Pulmonary artery endothelial cell (primary cell): ENCODE measurements at places on chromosomes 12 and 14.

- DNase-seq = no peak
Measured at GRCh38 chr12:124737772-124738635, 125.7 kb downstream of the SCARB1 start.

- no peak for DNase-seq
Measured at GRCh38 chr14:97029800-97030199, 232.6 kb downstream of the VRK1 start.

DNA sequence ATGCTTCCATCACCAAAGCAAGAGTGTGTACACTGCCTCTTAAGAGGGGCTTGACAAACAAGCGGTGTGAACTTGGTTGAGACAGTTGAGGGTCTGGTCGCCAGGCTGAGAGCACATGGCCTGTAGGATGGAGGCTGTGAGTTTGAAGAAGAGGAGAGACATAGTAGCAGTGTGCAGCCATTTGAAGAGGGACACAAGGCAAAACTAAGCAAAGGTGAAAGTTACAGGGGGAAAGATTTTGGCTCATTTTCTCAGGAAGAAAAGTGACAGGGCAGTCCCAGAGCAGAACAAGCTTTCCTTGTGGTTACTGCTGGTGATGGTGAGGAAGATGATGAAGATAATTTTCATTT lies 11.3 kb upstream of the C12orf76 start:
- no peak for DNase-seq

- no peak for DNase-seq
Measured at GRCh38 chr12:34394211-34395055, 372.1 kb downstream of the ALG10 start.

DNA sequence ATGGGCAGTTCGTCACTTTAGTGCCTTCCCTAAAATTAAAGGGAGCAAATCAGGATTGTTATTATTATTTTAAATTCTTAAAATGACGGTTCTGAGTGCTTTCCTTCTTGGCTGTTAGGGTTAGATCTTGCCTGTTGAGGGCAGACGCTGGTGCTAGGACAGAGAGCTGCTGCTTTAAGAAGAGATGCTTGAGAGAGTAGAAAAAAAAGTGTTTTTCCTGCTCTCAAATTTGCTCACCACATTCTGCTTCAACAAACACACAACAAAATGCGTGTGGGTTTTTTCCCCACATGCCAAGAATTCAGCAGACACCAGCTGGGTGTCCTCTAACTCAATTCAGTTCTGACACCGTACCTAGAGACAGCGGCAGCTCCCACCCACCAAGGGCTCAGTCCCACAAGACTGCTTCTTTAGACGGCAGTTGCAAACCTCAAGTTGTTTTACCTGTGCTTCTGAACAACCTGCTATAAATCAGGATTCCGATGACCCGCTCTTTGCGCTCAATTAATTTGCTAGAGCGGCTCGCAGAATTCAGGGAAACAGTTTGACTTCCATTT lies 75.8 kb upstream of the RIN3 start:
- no peak for DNase-seq

- DNase-seq = no peak
Measured at GRCh38 chr14:77648520-77649200, 32.2 kb upstream of the SPTLC2 start.

GRCh38 chr12:2844786-2845185 lies 10.0 kb upstream of the NRIP2 start:
- no peak for DNase-seq

DNA sequence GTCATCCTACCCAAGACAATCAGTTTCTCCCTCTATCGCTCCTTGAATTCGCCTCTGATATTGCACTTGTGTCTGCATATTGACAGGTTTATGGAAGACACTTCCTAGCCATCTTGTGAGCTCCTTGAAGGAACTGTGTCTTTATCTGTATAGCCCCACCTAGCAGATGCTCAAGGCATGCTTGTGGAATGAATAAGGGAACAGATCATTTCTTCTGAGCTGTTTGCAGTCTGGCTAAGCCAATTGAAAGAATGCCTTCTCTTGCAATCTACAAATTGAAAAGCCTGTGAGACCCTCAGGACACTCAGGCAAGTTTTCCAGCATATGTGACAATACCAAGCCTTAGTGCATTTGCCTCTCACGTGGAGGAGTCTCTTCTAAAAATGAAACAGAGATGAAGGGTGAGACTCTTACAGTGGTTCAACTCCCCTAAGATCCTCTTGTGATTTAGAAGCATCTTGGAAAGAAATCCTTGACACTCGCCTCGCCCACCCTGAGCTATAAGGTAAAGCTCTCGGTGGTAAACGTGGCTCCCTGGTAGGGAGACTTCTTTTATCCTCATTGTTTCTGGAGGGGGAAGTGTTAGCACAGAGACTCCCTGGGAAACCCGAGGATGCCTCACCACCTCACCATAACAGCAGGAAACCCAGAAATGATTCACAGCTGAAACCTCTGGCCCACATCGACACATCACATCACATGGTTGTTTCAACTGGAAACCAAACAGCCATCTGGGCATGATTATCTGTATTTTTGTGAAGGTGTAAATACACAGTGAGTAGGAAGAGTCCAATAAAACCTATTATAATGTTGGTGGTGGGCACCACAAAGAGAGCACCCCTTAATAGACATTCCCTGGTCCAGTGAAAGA lies 112.3 kb upstream of the BCL2L14 start:
- DNase-seq = peak; percentile 84

- no peak for DNase-seq
Measured at GRCh38 chr12:13326076-13326475, 129.6 kb downstream of the EMP1 start.

- no peak for DNase-seq
Measured at GRCh38 chr12:56208006-56208405, 13.7 kb downstream of the RNF41 start.

- no peak for DNase-seq
Measured at GRCh38 chr14:93008381-93008780, 85.4 kb downstream of the CHGA start.

DNA sequence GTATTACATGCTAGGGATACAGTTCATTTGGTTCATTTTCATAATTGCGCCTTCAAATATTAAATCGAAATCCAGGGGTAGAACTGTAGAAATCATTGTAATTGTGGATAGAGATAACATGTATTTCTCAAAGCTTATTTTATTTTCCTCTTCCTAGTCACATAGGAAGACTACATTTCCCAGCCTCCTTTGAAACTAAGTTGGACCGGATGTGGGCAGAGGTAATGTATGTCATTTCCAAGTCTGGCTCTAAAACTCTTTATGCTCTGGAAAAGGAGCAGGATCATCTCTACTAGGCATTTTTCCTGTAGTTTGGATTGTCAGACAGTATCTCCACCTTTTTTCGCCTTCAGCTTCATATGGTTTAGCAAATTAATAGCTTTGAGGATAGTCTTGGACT lies 70.1 kb upstream of the CRY1 start:
- DNase-seq = no peak
